ENCODE measurements at places on chromosomes 1 and 21.

- no peak for DNase-seq
Observed at GRCh38 chr1:39898648-39899603, 2.8 kb downstream of the MYCL start.

- no peak for DNase-seq
Observed at GRCh38 chr1:74699331-74699730, 25.7 kb upstream of the ERICH3 start.

DNA sequence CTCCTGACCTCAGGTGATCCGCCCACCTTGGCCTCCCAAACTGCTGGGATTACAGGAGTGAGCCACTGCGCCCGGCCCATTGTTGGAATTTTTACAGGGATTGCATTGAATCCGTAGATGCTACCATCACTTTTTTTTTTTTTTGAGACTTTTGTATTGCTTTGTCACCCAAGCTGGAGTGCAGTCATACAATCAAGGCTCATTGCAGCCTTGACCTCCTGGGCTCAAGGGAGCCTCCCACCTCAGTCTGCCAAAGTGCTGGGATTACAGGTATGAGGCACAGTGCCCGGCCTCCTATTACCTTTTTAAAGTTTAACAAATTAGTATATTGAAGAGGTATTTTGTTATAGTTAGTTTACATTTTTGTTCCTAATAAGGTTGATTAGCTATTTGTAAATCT is 62.2 kb upstream of the SLC45A1 start:
- no peak for DNase-seq

- DNase-seq, result no peak
Observed at GRCh38 chr1:179283992-179284391, 9.6 kb upstream of the SOAT1 start.

- no peak for DNase-seq
Observed at GRCh38 chr1:47436979-47437446, 831 bp upstream of the FOXD2 start.

DNA sequence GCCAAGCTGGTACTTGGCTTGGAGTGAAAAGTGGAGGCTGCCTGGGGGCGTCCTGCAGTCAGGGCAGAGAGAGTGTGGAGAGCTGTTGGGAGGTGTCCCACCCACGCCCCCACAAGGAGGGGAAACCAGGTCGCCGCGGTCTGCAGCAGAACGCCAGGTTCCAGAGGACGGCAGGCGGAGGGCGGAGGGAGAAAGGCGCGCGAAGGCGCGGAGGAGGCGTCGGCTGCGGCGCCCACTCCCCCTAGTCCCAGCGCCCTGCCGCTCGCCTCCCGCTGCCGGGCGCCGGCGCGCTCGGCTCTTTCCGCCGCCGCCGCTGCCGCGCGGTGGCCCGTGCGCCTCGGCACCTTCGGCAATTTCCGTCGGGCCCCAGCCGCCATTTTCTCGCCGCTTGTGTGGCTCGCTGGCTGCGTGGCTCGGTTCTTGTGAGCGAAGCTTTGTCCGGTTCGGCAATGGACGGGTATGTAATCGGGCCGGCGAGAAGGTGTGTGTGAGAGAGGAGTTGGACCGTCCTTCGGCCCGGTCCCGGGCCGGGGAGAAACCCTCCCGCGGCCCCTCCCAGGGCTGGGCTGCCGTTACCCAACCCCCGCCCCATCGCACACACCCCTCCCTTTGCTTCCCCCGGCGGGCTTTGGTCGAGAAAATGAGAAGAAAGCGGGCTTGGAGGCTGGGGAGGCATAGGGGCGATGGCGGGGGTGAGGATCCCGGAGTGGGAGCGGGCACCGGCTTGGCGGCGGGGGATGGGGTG is at the start of gene PTBP2:
PTBP2 (plus strand) TSS at position 369 of the 745 bp plus-strand sequence; CDS start at position 450, 81 bp downstream.
- DNase-seq, result peak; percentile 88

DNA sequence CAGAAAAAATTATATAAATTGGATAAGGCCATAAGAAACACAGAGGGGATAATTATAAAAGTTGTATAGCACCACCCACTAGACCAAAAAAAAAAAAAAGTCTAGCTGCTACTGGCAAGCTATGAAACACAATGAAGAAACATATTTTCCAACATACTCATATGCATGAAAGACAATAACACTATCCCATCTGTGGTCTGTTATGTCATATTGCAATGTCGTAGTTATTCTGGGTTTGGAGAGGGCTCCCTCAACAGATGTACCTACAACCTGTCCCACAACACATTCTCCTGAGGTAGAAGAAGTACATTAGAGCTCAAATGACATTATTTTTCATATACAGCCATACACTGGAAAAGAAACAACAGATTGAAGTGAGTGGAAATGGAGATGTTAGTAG is 517.6 kb upstream of the ADGRL4 start:
- DNase-seq, result no peak
